HFFc6 (cell line): ENCODE measurements at places on chromosomes 2 and 18.

- DNase-seq = no peak
These were observed 887.3 kb upstream of the CRIM1 start for GRCh38 chr2:35468245-35468644.

DNA sequence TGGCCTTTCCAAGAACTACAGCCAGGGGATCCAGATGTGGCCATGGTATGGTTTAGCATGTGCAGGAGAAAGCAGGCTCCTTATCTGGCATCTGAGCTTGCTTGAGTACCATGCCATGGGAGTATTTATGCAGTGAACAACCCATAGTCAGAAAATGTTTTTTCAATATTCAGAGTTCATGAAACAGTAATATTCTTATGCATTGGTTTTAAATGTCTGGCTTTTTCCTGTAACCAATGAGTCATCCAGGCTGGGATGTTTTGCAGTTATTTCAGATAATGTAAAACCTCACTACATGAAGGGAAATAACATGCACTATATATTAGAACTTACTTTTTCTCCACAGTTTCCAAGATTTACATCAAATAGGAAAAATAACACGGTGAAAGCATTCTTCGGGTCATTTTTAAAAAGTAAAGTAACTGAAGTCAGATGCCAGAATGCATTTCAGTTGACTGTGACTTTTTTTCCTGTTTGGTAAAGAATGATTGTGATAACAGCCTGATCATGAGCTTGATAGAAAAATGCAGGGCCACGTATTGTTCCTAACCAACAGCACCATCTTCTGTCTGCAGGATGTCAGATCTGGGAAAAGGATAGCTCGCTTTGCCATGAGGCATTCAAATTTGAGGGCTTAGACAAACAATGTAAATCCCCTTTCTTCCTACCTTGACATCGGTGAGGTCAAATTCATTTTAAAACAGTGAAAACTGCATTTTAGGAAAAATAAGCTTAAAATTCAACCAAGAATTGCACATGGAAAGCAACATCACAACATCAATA lies 152.8 kb downstream of the DSC3 start:
- DNase-seq = no peak

- DNase-seq = no peak
These were observed 174.1 kb upstream of the ALPP start for GRCh38 chr2:232204457-232204931.

GRCh38 chr2:178426388-178426787 lies 24.6 kb downstream of the PRKRA start:
- DNase-seq = peak; percentile 13

GRCh38 chr18:35180455-35180854 lies 60.4 kb upstream of the ZNF397 start:
- DNase-seq = no peak

- DNase-seq = no peak
These were observed 55.9 kb upstream of the NT5C1B start for GRCh38 chr2:18645315-18645714.
